ENCODE measurements at places on chromosomes 13 and 19. TPM values are rescaled to one million over a fixed set of nuclear protein-coding genes. Genes with fewer than 3 reads are reported as not detected.
A peak's percentile ranks its signal among the peaks of the same experiment; 100 is the strongest.

DNA sequence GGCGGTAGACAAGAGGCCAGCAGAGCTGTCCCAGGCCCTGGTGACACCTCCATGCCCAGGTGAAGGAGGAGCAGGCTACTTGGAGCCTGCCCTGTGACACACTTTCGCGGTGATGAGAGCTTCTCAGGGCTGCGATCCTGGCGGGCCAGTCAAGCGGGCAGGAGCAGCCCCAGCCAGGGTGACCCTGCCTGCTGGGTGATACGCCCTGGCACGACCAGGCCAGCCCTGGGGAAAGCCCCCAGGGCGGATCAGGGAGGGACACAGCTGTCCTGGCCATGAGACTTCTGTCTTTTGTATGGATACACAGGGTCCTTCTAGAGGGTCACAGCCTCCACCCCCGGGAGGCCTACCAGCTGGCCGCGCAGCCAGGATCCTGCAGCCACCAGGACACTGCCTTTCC is 13.1 kb downstream of the DNM2 start:
- DNase-seq: no peak

Gene ZNF793
- total RNA-seq: 2.6 TPM

GRCh38 chr13:99314640-99315176 is 7.5 kb upstream of the GPR183 start:
- DNase-seq: peak; percentile 92

DNA sequence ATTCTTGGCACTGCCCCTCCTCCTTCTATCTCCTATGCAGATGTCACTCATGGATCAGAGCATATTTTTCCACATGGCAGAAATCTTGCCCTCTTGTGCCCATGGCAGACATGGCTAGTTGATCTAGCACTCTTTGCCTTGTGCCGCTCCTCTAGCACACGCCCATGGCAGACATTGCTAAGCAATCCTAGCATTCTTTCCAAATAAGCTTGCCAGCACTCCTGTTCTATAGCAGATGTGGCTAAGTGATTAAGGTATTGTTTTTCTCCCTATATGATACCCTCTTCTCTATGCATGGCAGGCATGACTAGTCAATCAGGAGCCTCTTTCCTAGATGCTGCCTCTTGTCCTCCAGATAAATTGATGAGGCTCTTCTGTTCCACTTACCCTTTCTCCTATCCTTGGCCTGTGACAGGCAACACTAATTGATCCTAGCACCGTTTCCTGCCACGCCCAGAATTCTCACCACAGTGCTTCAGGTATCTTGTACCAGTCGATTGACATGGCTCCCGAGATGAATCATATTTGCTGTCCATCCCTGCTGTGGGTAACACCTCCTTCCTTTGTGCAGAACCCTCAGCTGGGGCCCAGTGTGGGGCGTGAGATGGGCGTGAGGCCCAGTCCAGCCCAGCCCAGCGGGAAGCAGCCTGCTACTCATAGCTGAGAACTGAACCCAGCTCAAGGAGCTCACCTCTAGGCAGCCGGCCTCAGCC is 26.9 kb downstream of the TMED1 start:
- no peak for DNase-seq

- DNase-seq: peak; percentile 41
Observed at GRCh38 chr19:18629166-18630088, 7.4 kb upstream of the KLHL26 start.

GRCh38 chr13:75440100-75440499 is 41.9 kb downstream of the TBC1D4 start:
- peak; percentile 22 for DNase-seq

Gene CPB2
- total RNA-seq: not detected

Gene ZNF556
- total RNA-seq: 0.32 TPM

- DNase-seq: no peak
Observed at GRCh38 chr13:112052213-112052612, 14.7 kb upstream of the SOX1 start.

Gene ZNF530
- total RNA-seq: 3.9 TPM

Gene BIVM
- 31.2 TPM for total RNA-seq

- DNase-seq: no peak
Observed at GRCh38 chr13:111219950-111220349, 100.5 kb upstream of the TEX29 start.

GRCh38 chr13:48194379-48194754 is 38.6 kb upstream of the ITM2B start:
- peak; percentile 7 for DNase-seq

- DNase-seq: no peak
Observed at GRCh38 chr19:33481863-33482262, 39.7 kb downstream of the PEPD start.

Gene APOC1
- 2.6 TPM for total RNA-seq

DNA sequence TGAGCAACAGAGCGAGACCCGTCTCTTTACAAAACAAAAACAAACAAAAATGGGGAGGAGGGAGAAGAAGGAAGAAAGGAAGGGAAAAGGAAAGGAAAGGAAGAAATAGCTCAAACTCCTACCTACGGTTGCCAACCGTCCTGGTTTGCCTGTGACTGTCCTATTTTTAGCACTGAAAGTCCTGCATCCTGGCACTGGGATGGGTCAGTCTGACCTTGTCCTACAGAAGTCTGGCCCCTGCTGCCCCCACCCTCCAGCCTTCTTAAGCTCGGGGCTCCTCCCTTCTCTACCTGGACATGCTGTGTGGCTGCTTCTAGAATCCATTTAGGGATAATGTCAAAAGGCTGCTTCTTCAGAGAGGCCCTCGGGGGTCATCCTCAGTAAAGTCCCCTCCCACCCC is 1.2 kb upstream of the STXBP2 start:
- DNase-seq: no peak

- no peak for DNase-seq
Observed at GRCh38 chr13:98405107-98405571, 171.8 kb downstream of the STK24 start.

DNA sequence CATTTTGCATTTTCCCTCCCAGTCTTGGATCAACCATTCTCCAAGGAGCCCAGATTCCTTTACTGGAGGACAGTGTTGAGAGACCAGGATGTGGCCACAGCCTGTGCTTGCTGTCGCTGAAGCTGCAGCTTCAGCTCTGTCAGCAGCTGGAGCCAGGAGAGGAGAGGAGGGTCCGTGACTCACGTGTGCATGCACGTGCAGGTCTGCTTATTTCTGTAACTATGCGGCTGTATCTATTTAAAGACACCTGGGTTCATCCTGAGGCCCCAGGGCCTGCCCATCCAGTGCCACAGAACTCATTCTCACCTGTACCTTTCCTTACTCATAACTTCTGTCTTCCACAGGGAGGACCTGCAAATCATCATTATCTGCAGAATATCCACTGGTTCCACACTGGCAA is 8.2 kb upstream of the LAMP1 start:
- DNase-seq: no peak

GRCh38 chr19:50191216-50191615 is 12.2 kb upstream of the MYH14 start:
- DNase-seq: no peak

DNA sequence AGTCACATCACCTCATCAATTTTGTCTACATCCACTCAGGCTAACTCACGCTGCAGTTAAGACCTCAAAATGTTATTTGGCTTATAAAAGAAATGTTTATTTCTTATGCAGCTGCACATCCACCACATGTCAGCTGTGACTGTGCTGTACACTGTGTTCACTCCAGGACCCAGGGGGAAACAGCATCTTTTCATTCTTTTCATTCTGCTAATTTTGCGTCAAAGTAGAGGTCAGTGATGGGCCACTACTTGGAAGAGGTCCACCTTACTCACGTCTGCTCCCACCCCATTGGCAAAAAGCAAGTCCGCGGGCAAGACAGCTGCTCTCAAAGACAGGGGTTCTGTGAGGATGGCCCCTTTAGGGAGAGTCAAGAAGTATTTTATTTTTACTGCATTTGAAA is 4.5 kb upstream of the DCT start:
- no peak for DNase-seq

GRCh38 chr13:29861694-29862110 is 11.3 kb upstream of the UBL3 start:
- DNase-seq: peak; percentile 51

Gene GIPR
- 0.32 TPM for total RNA-seq

DNA sequence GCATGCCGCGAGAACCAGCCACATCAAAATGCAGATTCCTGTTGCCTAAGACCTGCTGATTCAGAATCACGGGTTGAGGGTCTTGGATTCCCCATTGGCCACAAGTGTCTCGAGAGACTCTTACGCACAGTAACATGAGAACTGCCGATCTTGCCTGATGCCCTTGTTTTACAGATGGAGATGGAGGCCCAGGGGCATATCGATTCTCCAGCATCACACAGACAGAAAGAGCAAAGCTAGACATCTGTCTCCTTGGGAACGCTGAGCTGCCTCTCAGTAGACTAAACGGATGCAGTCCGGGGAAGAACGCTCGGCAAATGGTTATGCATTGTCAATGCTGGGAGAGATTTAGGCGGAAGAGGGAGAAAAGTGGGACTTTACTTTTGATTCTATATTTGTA is 5.4 kb downstream of the NLRP12 start:
- DNase-seq: no peak

Gene STOML3
- not detected for total RNA-seq

GRCh38 chr13:63436325-63436668 is 2020.6 kb upstream of the PCDH20 start:
- no peak for DNase-seq

DNA sequence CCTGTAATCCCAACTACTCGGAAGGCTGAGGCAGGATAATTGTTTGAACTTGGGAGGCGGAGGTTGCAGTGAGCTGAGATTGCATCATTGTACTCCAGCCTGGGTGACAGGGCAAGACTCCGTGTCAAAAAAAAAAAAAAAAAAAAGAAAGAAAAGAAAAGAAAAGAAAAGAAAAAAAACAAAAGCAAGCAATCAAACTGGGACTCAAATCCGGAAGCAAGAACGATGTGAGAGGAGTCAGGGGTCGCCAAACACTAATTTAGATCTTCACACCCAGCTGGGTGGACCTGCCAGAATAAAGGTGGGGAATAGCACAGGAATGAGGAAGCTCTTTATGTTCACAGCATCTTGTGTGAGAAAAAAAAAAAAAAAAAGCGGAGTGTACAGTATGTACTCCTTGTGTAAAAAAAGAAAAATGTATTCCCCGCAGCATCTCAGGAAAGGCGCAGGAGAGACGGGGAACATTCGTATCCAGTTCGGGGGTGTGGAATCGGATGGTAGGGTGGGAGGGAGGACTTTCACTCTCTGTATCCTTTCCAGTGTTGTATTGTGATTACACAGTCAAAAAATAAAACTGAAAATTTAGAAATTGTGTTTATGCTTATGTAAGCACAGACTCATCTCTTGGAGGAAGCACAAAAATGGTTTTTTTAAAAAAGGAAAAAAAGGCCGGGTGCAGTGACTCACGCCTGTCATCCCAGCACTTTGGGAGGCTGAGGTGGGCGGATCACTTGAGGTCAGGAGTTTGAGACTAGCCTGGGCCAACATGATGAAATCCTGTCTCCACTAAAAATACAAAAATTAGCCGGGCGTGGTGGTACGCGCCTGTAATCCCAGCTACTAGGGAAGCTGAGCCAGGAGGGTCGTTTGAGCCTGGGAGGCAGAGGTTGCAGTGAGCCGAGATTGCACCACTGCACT is 7.6 kb downstream of the DNAJB1 start:
- DNase-seq: peak; percentile 90

GRCh38 chr19:49680421-49681351 is 3.6 kb downstream of the PRMT1 start:
- DNase-seq: peak; percentile 84

Gene SIGLEC7
- total RNA-seq: not detected

Gene SPTBN4
- total RNA-seq: 1.3 TPM

- no peak for DNase-seq
Observed at GRCh38 chr19:15313649-15314279, 18.6 kb downstream of the BRD4 start.

DNA sequence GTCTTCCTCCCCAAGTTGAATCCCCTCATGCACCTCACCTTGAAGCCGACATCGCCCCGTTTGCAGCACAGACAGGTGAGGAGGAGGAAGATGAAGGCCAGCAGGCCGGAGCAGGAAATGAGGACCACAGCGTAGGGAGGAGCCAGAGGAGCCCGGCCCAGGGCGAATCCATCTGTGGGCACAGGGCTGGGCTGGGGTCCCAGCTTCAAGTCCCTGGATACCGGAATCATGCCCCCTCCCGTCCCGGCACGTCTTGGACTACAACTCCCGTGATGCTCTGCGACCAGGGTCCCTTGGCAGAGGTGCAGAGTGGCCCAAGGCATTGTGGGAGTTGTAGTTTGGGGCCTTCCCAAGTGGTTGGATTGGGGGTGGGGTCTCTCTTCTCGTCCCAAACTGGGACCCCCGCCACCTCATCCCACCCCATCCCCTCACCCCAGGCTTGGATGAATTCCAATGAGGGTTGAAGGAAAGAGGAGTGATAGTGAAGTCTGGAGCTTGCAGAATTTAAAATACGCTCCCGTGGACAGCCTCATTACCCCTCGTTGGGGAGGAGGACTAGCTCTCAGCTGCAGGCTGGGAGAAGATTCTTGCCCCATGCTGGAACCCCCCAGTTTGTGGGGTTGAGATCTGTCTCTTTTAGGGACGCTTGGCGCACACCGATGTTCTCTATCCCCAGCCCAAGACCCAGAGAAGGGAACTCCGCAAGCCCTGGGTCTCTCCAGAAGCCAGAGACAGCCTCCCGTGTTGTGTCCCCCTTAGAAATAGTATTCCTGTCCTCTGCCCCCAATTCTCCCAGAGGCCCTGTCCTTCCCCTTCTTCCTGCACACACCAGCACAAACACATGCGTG is 990 bp downstream of the LMTK3 start:
- peak; percentile 31 for DNase-seq

DNA sequence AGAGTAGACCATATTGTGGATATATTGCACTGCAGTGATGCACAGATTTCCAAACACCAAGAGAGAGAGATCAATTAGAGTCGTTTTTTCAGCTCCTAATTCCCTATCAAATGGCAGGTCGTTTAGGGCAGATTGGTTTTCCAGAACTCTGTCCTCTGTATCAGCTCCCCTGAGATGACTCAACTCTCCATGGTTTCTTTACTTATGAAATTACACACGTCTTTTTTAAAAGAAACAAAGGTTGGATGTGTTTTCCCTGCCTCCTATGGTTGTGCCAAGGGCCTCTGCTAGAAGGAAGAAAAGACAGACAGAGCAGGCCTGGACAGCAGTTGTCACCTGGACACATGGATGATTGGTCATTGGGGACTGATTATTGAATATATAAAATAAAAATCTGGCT is 478.1 kb upstream of the NBEA start:
- no peak for DNase-seq

- no peak for DNase-seq
Observed at GRCh38 chr13:99078017-99078771, 100.3 kb upstream of the DOCK9 start.

DNA sequence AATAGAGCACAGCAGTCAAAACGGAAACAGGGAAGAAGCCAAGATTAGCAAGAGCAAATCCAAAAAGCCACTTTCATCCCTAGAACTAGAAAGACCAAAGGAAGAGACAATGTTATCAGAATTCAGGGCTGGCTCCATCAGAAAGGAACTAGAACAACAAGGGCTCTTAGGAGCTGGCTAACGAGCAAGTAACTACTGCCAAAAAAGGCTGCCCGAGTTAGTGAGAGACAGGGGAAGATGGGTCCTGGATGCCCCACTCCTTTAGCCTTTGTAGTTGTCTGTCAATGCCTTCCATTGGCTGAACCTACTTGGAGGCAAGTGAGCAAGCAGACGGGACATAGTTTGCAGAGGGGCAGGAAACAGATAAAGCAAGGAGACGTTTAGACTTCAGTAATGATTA is 240.4 kb downstream of the KLF12 start:
- no peak for DNase-seq

Measured in fibroblast of villous mesenchyme (primary cell).